ENCODE measurements at places on chromosomes 12 and 14.

GRCh38 chr12:54394281-54394719, 9.8 kb upstream of the ZNF385A start:
- DNase-seq = no peak

DNA sequence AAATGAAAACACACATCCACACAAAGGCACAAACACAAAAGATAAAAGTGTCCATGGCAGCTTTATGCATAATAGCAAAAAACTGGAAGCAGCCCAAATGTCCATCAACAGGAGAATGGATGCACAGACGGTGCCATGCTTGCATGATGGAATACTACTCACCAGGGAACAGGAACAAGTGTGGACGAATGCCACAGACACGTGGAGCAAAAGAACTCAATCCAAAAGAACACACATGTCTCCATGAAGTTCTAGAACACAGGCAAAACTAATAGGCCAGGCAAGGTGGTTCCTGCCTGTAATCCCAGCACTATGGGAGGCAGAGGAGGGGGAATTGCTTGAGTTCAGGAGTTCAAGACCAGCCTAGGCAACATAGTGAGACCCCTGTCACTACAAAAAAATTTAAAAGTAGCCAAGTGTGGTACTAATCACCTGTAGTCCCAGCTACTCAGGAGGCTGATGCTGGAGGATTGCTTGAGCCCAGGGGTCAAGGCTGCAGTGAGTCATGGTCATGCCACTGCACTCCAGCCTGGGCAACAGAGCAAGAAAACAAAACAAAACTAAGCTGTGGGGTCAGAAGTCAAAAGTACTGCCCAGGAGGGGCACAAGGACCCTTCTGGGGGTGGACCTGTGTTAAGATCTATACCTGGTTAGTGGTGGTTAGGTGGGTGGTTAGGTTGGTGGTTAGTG, 7.3 kb upstream of the TMEM119 start:
- DNase-seq = no peak

GRCh38 chr12:20368651-20369304, 441 bp downstream of the PDE3A start:
- DNase-seq = no peak

DNA sequence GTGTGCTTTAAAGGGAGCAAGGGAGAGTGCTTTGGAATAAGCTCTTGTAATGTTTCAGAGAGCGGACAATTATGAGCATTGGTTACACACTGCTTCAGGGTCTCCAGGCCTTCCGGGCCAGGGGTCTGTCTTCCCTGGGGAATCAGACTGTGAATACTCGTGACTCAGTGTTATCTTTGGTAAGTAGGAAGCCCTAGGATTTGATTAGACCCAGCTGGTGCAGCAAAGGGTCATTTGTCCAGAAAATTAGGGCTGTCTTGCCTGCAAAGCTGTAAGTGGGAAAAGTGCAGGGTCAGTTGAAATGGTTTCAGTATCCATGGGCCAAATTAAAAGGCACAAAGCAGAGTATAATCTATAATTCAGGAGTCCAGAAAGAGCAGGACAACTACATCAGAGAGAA, 475.6 kb downstream of the MED13L start:
- no peak for DNase-seq

GRCh38 chr12:97837401-97837800, 374.8 kb downstream of the RMST start:
- DNase-seq = no peak

DNA sequence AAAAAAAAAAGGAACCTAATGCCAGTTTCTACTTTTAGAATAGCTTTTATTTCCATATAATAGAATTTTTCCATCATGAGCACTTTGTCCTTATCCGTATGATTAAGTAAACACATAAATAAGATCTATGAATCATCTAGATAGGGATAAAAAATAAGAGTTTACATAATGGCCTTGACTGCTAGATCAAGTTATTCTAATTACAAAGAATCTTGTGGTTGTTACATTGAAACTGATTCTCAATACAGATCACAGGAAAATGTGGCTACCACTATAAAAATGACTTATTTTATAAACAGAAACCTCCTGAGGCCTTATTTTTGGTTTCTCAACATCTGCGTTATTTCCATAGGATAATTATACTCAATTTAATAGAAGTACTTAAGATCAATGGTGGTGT, 34.4 kb upstream of the NDUFA12 start:
- no peak for DNase-seq

- no peak for DNase-seq
Observed at GRCh38 chr12:127811988-127812387, 455.0 kb upstream of the TMEM132C start.

DNA sequence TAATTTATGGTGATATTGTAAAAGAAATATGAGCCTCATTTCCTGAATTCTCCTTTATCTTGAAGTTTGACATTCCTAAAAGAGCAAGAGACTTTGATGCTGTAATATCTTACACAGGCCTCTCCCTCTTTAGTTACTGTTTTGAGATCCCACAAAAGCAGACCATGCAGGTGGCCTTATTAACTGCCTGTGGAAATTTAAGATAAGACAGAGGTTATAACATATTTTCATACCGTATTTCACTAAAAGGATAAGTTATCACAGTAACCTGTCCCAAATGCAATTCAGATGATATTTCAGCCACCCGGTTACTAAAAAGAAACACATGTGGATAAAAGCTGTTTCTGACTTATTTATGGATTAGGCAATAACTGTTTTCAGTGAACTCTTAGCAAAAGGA, 150.1 kb downstream of the NAV3 start:
- DNase-seq = no peak

- no peak for DNase-seq
Observed at GRCh38 chr14:92797935-92798653, 4.0 kb downstream of the GOLGA5 start.

- DNase-seq = no peak
Observed at GRCh38 chr14:74478996-74479635, 14.0 kb downstream of the NPC2 start.

DNA sequence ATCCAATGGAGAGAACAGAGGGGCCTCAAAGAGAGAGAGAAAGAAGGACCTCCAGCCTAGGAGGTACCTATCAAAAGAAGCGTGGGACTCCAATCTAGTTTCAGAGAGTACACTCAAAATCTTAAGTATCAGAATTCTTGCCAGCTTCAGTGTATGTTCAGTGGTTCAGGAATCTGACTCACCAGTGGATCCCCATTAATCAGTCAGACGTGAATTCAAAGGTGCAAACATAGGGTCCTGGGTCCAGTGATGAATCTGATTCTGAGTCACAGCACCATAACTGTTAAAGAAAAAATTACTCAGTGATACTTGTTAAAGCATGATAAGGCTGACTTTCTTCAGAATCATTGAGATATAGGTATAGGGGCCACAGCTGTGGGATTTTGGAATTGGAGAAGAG, 33.2 kb downstream of the ETNK1 start:
- DNase-seq = peak; percentile 55

GRCh38 chr12:47303207-47303606, 223.4 kb upstream of the AMIGO2 start:
- no peak for DNase-seq

GRCh38 chr12:1234073-1234472, 243.1 kb downstream of the ERC1 start:
- DNase-seq = no peak

- DNase-seq = no peak
Observed at GRCh38 chr12:50117057-50117622, 5.1 kb downstream of the COX14 start.

DNA sequence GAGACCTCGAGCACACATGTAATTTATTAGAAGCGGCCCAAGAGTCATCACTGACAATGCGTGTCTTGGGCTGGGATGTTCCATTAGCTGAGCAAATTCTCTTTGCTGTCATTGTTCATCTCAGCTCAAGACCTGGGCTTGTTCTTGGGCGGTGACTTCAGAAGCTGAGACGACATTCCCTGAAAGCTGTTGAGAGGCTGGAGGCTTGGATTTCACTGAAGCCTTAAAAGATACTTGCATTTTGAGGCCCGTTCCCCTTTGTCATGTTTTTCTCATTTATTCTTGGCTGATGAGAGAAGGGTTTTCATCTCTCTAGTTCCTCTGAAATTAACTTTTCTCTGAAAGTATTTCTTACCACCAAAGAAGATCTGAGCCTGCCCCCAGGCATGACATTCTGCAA, 16.6 kb upstream of the SUSD6 start:
- no peak for DNase-seq

DNA sequence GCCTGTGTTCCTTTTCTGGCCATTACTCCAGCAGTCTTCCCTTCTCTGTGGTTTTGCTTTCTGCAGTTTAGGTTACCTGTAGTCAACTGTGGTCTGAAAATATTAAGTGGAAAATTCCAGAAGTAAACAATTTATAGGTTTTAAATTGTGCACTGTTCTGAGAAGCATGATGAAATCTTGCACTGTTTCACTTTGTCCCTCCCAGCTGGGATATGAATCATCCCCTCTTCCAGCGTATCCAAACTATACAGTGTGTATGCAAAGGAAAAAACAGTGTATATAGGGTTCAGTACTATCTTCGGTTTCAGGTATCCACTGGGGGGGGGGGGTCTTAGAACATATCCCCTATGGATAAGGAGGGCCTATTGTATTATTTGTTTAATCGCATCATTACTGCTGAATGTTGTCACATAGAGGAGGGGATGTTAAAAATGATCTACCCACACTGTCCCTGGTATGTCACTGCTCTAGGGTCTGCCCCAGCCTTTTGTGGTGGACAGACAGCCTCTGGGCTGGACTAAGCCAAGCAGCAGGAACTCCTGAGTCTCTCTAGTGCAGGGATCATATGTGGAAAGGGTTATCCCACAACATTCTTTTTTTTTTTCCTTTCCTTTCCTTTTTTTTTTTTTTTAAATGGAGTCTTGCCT, 109.1 kb upstream of the MAX start:
- DNase-seq = no peak

- no peak for DNase-seq
Observed at GRCh38 chr14:104246401-104247335, 108.3 kb downstream of the KIF26A start.

DNA sequence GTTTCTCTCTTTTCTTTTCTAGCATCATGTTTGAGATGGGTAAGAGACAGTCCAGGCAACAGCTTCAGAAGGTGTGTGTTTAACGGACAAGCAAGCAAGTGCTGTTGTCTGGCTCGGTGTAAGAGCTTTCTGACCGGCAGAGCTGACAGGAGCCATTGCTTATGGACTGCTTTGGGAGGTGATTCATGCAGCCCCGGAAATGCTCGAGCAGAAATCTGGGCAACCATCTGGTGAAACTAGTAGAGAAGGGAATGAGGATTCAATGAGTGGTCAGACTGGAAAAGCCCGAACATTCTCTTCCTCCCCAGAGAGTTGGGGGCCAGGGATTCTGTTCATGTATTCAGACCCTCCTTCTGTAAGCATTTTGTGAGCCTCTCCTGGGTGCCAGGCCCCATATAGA, 24.4 kb downstream of the TUNAR start:
- DNase-seq = no peak

DNA sequence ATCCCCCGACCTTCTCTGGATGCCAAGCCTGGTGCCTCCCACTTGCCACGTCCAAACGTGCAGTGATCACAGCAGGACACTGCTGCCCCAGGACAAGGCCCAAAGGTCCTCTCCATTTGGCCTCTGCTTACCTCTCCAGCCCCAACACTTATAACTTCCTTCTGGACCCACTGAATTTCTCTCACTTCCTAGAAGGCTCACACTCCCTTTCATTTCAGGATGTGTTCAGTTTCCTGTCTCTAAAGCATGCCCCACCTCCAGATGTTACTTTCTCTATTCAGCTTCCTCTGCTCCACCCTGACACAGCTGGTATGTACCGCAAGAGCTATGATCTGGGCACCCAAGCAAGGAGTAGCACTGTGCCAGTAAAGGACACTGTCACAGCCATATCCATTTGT, 33.0 kb downstream of the CDKL1 start:
- peak; percentile 28 for DNase-seq

DNA sequence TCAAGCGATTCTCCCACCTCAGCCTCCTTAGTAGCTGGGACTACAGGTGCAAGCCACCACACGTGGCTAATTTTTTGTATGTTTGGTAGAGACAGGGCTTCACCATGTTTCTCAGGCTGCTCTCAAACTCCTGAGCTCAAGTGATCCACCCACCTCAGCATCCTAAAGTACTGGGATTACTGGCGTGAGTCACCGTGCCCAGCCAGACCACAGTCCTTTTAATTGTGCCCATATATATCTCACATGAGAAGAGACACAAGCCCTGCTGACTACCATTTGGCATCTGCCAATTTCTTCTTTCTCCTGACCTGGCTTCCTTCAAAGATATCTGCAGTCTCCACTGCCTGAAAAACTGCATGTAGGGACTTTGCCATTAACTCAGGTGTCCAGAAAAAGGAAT, 142.5 kb downstream of the DPY19L2 start:
- DNase-seq = no peak

DNA sequence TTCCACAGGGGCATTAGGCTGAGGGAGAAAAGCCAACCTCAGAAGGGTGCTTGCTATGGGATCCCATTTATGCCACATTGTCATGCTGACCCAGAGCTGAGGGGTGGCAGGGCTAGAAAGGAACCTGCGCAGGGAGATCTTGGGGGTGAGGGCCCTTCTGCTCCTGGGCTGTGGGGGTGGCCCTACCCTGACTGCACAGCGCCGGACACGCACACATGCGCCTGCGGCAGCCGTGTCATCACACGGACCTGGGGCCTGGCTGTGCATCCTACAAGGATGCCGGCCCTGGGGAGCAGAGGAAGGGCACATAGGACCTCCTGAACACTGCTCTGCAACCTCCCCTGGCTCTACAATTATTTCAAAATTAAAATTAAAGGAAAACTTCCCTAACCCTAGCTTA, 6.9 kb downstream of the CDCA4 start:
- no peak for DNase-seq

- no peak for DNase-seq
Observed at GRCh38 chr12:71008616-71009015, 88.1 kb upstream of the PTPRR start.

DNA sequence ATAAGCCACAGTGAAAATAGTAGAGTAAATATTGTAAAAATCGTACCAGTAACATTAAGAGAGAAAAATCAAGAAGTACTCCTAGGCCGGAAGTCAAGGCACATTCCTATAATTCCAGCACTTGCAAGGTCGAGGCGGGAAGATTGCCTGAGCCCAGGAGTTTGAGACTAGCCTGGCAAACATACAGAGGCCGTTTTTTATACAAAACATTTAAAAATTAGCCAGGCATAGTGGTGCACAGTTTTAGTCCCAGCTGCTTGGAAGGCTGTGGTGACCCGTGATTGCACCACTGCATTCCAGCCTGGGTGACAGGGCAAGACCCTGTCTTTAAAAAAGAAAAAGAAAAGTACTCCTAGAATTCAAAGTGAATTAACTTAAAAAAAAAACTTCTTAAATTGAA, 341.8 kb downstream of the C12orf50 start:
- DNase-seq = no peak

GRCh38 chr14:104267895-104268294, 129.5 kb downstream of the KIF26A start:
- no peak for DNase-seq

Measured in stimulated activated naive CD8-positive, alpha-beta T cell treated with anti-CD3 and anti-CD28 coated beads, Interleukin-15, amount 100 ng/mL, for 72 hours (primary cell).